Stimulated activated CD8-positive, alpha-beta memory T cell treated with anti-CD3 and anti-CD28 coated beads, Interleukin-4, amount 100 ng/mL, for 4 hours (primary cell): ENCODE measurements at places on chromosomes 1 and 21.

DNA sequence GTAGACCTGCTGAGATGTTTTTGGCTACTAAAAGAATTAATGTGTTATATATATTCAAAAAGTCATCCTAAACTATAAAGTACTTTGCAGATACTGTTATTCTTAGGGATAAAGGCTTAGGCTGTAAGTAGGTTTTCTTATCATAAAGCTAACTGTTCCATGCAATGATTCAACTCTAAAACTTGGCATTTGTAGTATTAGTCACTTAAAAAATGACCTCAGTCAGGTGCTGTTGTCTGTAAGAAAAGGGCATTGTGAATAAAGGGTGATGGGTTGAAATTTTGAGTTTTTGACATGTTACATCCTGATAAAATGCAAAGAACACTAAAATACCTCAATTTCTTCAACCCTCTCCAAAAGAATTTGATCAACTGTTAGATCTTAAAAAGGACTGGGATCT is 32.9 kb downstream of the ADCY10 start:
- DNase-seq = no peak

GRCh38 chr1:167674156-167674555 is 44.1 kb downstream of the RCSD1 start:
- DNase-seq = no peak

- no peak for DNase-seq
These were observed 1.9 kb upstream of the UBASH3A start for GRCh38 chr21:42401820-42402251.

DNA sequence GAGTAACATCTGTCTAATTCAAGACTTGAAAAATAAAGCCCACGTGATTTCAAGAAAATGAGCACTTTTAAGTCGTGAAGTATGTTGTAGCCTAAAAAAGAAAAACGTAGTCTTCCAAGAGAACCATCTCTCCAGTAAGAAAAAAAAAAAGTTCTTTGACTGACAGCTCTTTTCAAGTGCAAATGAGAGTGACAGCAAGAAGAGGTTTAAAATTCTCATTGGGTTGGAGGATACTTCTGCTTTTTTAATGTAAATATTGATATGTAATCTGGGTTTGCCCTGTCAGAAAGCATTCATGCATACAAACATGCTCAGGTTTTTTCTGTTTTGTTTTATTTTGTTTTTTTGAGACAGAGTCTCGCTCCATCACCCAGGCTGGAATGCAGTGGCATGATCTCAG is 32.3 kb upstream of the PRDM2 start:
- no peak for DNase-seq

DNA sequence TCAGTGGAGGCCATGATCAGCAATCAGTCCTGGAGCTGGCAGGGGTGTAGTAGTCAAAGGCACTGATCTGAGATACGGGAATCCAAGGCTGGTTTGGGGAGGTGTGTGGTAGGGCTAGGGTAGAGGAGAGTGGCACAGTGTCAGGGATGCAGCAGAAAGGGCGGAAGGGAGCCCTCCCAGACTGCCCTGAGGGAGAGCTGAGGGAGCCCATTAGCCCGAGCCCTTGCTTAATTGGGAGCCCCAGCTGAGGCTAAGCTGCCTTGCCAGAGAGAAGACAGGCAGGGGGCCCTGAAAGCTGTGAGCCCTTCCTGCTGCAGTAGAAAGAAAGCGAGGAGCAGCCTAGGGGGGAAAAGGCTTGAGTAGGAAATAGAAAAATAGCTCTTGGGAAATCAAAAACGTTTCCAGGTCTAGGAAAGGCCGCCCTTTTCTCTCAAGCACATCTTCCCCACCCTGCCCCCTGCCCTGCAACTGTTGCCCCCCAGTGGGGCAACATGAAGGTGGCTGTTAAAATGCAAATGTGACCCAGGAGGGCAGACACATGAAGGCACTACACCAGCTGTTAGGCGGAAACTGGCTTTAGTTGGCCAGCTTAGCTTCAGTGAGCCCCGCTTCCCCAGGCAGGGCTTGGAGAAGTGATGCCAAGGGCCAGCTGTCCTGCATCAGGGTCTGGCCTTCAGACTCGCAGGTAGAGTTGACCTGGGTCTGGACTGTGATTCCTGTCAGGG is 106.2 kb downstream of the UCK2 start:
- no peak for DNase-seq

- DNase-seq = no peak
These were observed 66.4 kb upstream of the PDE9A start for GRCh38 chr21:42587036-42587435.

DNA sequence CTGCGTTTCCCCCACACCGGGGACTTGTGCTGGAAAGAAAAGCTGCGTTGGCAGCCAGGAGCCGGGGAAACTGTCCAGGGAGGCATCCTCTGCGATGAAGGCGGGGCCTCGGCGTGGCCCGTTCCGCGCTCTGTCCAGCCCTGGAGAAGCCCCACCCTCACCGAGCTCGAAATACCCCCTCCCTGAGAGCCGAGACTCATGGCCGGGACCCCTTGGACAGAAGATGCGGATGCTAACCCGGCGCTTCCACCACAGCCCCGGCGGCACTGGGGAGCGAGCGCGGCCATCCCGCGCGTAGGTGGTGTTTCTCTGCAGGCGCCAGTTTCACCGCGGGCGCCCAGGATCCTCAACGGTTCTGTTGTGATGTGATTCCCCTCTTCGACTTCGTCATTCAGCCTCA is 31.6 kb downstream of the PDE9A start:
- DNase-seq = no peak

DNA sequence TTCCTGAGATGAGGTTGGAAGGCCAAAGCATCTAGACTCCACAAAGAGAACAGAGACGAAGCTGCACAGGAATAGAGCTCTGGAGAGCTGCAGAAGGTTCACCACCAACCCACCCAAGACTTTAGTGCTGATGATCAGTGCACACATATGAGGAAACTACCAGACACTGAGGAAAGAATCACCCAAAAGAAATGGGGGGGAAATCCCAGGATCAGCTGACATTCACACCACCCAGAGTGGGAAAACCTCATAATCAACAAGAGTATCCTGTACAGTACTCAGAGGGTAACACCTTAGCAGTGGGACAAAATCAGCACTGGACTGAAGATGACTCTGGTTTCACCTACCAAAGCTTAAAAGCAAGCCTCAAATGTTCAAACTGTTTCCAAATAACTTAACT is 36.4 kb downstream of the DENND1B start:
- DNase-seq = no peak

DNA sequence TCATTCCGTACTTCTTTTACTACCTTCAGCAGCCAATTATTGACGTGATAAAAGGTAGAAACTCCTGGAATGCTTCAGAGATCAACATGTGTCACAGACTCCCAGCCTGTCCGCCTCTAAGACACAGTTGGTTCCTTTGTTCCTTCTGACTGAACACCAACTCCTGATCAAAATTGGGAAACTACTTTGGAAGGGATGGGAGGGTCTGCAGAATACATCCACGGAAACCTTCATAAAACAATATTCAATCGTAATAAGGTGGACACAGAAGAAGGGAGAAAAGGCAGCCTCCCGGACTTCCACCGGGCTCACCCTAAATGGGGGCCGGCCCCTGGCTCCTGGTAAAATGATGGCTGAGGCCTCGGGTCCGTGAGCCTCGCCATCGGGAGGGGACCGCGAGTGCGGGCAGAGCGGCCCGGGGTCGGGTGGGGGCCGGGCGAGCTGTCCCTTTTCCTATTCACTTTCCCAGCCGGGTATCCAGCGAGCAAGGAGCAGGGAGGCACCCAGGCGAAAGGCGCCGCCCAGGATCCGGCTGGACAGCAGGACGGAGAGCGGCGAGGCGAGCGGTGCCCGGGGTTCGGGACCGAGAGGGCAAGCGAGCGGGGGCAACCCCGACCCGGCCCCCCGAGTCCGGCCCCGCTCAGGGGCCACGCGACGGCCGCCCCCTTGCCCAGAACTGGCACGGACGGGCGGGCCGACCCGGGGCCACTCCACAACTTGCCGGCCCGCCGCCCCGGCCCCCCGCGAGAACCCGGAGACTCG is 805 bp downstream of the NRIP1 start:
- DNase-seq = no peak

GRCh38 chr1:109113590-109114341 is at the start of gene ELAPOR1:
Gene ELAPOR1, plus strand, starts transcription at chr1:109114115. Its CDS starts 69 bp downstream, at chr1:109114184.
- DNase-seq = peak; percentile 83

DNA sequence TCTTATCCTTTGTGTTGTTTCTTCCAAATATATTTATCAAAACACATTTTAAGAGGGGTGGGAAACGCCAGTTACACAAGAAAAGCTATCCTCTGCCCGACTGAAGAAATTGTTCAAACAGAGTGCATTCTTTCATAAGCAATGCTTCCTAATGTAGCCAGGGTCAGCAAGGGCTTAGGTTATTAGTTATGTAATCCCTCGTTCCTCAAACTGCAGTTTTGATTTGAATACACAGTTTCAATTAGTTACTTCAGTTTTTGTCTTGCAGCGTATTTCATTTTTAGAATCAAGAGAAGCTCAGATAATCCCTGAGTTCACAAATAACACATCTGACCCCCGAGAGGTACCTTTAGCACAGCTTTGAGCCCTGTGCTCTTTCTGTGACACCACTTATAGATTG is 141.7 kb upstream of the NRIP1 start:
- DNase-seq = no peak

DNA sequence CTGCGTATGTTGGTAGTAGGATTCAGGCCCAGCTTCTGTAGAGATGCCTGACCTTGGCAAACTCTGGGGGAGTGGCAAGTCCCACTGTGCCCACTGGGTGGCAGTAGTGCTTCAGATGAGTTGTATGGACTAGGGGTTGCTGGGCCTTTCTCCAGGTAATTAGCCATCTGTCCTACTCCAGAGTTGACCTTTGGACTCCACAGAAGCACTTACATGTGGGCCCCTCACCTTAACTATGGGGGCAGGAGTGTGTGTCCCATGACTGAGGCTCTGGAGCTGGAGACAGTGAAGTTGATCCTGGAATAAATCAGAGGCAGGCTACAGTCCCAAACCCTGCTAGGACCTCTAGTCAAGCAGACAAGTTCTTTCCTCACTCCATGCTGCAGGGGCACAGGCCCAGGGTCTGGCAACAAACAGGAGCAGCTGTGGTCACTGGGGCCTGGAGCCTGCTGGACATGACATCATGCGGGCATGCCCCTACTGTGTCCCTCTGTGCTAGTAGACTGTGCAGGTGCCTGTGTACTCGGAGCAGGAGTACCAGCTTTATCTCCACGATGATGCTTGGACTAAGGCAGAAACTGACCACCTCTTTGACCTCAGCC is 4.6 kb downstream of the DMAP1 start:
- peak; percentile 48 for DNase-seq

DNA sequence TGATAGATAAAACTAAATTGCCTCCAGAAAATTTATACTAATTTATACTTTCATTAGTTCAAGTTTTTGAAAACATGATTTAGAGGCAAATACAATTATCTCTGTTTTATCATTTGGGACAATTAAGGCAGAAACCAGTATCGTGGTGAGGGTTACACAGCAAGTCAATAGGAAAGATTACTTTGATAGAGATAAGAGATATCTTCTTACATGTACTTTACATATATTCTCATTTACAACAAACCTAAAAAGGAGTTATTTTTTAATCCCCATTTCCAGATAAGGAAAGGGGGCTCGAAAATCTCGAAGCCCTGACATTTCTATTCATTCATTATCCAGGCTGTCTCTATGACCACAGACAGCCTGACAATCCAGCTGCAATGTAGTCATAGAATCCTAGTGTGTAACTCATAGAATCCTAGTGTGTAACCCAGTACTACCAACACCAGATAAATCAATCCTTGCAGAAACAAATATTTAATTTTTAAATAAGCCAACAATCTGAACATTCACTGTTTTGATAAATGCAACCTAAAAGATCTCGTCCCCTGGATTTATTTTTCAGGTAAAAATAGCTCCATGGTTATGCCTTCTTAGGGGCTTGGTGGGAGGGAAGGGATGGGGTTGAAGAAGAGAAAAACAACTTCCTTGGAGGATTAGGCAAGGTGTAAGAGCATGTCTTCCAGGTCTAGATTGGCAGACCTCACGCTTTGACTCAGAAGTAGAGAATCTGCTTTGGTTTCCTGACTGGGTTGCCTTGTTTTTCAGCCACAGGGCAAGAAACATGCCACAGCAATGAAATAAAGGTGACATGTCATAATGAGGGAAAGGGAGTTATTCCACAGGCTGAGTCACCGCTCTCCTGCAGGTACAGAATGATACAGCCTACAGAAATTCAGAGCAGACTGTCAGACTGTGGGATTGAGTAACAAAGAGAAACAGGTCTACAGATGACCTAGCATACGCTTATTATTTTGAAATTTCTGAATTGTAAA is 45.6 kb downstream of the IRF2BP2 start:
- DNase-seq = no peak

- DNase-seq = no peak
These were observed 4.5 kb downstream of the ASCL5 start for GRCh38 chr1:201122321-201122957.

- no peak for DNase-seq
These were observed 34.6 kb downstream of the CLIC4 start for GRCh38 chr1:24779689-24780464.
